ENCODE measurements at places on chromosomes 12 and 14. TPM values are rescaled to one million over a fixed set of nuclear protein-coding genes. Genes with fewer than 3 reads are reported as not detected.

- DNase-seq: no peak
These were observed 3.3 kb downstream of the TBX3 start for GRCh38 chr12:114680604-114681069.

- DNase-seq: no peak
These were observed 248.9 kb downstream of the CCER1 start for GRCh38 chr12:90706036-90706435.

DNA sequence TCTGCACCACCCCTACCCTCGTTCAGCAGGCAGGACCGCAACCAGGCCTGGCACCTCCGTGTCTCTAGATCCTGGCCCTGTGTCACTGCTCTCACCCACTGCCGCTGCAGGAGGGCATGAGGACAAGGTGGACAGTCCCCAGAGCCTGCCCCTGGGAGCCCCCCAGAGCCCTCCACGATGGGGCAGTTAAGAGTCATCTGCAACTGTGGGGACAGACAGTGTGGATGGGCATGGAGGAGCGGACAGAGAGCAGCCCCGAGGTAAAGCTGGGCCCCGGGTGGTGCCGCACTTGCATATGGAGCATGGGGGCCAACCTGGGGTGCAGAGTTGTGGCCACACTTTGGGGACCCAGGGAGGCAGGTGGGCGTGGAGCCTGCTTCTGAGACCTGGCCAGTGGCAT is 905.1 kb upstream of the USP15 start:
- no peak for DNase-seq

GRCh38 chr14:34081101-34081575 is 130.3 kb upstream of the EGLN3 start:
- DNase-seq: no peak

- no peak for DNase-seq
These were observed 126.1 kb downstream of the SMOC1 start for GRCh38 chr14:70005281-70005805.

DNA sequence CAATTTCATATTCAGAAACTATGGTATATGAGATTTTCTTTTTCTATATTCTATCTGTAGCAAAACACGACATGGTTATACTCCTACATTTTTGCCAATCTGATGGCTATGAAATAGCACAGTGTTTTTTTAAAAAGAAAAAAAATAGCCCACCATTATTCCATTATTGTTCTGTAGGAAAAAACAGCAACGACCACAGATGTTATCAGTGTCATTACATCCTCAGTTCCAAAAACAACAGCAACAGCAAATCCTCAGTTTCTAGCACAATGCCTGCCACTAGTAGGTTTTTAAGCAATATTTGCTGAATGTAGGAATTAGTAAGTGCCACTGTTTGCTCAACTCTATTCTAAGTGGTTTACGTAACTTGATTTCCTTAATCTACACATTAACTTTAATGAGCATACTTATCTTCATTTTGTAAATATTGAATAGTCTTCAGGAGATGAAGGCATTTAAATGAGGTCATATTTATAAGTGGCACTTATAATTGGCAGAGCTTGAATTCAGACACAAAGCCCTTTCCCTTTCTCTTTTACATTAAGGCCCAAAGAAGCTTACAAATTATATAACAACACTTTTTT is 8.3 kb downstream of the RNASE6 start:
- no peak for DNase-seq

Gene YLPM1
- total RNA-seq: 48.2 TPM

- no peak for DNase-seq
These were observed 2.8 kb downstream of the GABARAPL1 start for GRCh38 chr12:10215436-10215835.

GRCh38 chr12:29152223-29152868 is 3.3 kb downstream of the FAR2 start:
- DNase-seq: no peak

- peak; percentile 89 for DNase-seq
These were observed at the start of gene HIF1A for GRCh38 chr14:61694830-61695694. TSS of gene HIF1A (plus strand) at chr14:61695513. CDS start at chr14:61695805, 292 bp downstream.

Gene MRPS35
- total RNA-seq: 55.9 TPM

GRCh38 chr14:50792634-50793068 is 38.3 kb downstream of the NIN start:
- DNase-seq: no peak

GRCh38 chr12:20458011-20458410 is 89.7 kb downstream of the PDE3A start:
- no peak for DNase-seq

DNA sequence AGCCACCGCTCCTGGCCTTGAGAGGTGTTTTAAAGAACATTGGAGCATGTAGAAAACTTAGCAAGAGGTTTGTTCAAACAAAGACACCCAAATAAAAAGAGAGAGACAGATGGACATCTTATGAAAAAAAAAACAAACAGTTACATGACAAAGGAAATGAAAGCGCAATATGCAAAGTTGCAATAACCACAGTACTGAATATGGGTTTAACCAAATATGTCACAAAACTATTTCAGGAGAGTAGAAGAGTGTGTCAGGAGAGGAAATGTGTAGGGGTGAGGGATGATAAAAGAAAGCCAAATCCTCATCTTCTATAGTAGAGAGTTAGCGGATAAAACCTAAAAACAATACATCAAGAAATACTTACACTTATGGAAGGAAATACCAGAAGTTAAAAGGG is 98.4 kb downstream of the GTF2A1 start:
- DNase-seq: no peak

Gene CLEC14A
- total RNA-seq: 31.4 TPM

Gene EPYC
- total RNA-seq: not detected

Gene SSTR1
- total RNA-seq: 0.85 TPM

DNA sequence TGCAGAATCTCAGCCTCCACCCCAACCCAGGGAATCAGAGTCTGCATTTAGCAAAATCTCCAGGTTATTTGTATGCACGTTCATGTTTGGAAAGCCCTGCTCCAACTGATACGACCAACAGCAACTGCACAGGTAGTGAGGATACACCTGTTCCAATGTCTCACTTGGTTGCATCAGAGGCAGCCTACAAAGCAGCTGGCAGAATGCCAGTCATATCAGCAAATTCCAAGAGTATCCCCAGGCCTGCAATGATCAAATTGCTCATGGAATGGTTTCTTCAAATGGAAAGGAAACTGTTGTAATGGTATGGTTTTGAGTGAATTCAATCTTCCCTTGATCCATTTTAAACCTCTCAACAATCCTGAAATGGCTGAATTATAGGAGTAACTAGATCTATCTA is 75.4 kb downstream of the GRIP1 start:
- no peak for DNase-seq

- DNase-seq: no peak
These were observed 52.2 kb downstream of the ST8SIA1 start for GRCh38 chr12:22282283-22282682.

GRCh38 chr12:5525783-5526367 is 94.0 kb downstream of the NTF3 start:
- DNase-seq: no peak

DNA sequence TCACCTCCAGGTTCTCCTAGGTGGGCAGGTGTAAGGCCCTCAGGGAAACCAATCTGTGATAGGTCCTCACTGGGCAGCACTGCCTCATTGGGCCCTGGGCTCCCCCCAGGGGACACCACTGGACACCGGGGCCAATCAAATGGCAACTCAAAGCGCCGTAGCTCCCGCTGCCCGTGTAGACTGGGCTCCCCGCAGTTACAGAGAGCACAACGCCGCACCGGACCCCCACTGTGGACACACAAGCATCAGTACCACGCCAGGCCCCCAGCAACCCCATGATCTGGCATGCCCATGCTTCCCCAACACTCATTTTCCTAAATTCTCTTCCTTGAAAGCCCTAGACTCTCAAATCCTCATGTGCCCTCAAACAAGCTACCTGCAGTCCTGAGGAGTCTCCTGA is 6.1 kb downstream of the KMT2D start:
- no peak for DNase-seq

Gene ETFRF1
- 39.1 TPM for total RNA-seq

- no peak for DNase-seq
These were observed 16.3 kb downstream of the OR10P1 start for GRCh38 chr12:55653031-55653430.

Gene GPRC5A
- total RNA-seq: 42.8 TPM

DNA sequence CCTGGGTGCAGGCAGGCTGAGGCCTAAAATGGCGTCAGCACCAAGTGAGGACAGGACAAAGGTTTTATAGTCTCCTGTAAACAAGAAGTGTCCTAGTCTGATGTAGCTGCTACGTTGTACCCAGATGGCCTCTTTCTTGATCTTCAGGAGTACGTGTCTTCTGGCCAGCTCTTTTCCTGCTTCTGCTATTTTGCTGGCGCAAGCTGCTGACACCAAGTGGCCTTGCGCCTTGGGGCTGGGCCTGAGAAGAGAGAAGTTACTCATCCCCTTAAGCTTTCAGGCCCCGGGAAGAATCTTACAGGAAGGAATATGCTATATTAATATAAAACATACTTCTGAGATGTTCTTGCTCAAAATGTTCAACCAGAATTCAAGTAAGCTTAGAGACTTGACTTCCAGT is 605.2 kb downstream of the GALC start:
- no peak for DNase-seq

- no peak for DNase-seq
These were observed 152.3 kb upstream of the DAAM1 start for GRCh38 chr14:59036134-59036533.

DNA sequence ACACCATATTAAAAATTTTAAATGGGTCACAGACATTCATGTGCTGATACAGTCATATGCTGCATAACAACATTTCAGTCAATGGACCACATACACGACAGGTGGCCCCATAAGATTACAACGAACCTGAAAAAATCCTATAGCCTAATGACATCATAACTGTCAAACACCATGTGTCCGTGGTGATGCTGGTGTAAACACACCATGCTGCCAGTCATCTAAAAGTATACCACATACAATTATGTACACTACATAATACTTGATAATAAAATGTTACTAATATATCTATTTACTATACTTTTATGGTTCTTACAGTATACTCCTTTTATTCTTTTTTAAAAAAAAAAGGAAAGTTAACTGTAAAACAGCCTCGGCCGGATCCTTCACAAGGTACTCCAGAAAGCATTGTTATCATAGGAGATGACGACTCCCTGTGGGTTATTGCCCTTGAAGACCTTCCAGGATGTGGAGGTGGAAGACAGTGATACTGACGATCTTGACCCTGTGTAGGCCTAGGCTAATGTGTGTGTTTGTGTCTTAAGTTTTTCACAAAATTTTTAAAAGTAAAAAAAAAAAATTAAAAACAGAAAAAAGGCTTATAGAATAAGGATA is 5.0 kb upstream of the TDG start:
- no peak for DNase-seq

- no peak for DNase-seq
These were observed 104.4 kb downstream of the DAD1 start for GRCh38 chr14:22484632-22485031.

GRCh38 chr12:41441180-41441579 is 253.1 kb downstream of the PDZRN4 start:
- DNase-seq: no peak

Gene SLC35E3
- total RNA-seq: 0.95 TPM

- DNase-seq: no peak
These were observed at the start of gene TAMALIN for GRCh38 chr12:52006726-52007157. TSS of gene TAMALIN (plus strand) at chr12:52006946. CDS start at chr12:52007020, 74 bp downstream.

DNA sequence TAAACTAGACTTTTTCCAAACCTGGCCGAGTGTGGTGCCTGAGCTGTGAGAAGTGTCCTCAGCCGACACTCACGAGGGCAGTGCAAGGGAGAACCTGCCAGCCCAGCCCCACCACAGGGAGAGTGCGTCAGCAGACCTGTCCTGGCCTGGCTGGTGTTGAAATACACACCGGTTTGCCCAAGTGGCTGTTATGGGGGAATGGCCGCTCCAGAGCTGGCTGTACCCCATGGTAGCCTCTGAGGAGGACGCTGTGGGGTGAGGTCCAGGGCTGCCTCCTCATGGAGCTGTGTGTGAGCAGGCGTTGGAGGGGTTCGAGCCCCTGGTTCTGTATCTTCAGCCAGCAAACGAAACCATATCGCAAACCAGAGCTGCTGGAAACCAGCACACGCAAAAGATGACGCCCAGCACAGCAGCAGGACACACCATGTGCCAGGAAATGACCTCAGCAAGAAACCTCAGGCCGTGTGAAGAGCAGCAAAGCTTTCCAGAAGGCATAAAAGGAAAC is 9.4 kb downstream of the ANKRD9 start:
- DNase-seq: no peak

DNA sequence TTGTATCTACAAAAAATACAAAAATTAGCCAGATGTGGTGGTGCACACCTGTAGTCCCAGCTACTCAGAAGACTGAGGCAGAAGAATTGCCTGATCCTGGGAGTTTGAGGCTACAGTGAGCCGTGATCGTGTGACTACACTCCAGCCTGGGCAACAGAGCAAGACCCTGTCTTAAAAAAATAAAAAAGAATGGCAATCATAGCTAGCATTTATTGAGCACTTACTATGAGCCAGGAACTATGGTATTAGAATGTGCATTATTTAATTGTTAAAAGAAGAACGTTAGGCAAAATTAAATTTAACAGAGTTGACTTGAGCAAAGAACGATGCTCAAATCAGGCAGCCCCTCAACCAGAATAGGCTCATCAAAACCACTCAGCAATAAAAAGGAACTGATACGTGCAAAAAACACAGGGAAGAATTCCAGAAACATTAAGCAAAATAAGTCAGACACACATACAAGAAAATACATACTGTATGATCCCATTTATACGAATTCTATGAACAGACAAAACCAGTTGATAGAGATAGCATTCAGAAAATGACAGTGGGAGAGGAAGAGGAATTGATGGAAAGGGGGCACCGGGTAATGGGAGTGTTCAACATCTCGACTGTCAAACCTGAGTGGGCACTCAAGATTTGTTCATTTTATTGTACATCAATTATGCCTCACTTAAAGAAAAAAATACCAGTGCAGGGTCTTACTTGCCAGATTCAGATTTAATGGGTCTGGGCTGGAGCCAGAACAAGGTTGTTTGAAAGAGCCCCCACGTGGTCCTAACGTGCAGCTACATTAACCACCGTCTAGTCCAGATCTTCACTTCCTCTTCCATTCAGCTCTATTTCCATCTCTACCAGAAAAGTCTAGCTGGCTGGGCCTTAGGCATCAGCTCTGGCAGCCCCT is 8.0 kb downstream of the SCNN1A start:
- no peak for DNase-seq
